Activated CD4-positive, alpha-beta T cell treated with anti-CD3 and anti-CD28 coated beads for 1 hour (primary cell): ENCODE measurements at places on chromosomes 3 and 15.

DNA sequence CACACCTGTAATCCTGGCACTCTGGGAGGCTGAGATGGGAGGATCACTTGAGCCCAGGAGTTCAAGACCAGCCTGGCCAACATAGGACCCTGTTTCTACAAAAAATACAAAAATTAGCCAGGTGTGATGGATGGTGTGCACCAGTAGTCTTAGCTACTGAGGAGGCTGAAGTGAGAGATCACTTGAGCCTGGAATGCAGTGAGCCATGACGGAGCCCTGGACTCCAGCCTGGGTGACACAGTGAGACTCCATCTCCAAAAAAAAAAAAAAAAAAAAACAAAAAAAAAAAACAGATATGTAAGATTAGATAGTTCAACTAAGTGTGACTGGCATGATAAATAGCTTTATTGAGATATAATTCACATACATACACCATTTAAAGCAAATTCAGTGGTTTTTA, 9.7 kb downstream of the RBSN start:
- DNase-seq, result no peak

DNA sequence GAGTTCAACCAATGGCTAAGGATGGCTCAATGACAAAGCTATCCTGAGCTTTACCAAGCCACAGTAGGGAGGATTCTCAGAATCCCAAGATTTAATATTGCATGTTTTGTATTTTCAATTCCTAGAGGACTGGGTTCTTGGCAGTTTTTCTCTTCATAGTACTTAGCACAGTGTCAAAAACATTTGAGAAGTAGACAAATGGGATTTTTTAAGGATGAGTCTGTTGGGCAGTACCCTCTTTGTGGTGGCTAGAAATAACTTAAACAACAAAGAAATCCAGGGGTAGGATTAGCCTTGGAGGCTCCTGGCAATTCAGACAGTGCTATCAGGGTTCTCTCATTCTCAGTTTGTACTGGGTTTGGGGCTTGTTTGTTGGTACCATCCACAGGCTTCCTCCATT, 212.8 kb upstream of the RORA start:
- DNase-seq, result no peak

GRCh38 chr3:15297608-15298350, 34.6 kb downstream of the SH3BP5 start:
- DNase-seq, result no peak

DNA sequence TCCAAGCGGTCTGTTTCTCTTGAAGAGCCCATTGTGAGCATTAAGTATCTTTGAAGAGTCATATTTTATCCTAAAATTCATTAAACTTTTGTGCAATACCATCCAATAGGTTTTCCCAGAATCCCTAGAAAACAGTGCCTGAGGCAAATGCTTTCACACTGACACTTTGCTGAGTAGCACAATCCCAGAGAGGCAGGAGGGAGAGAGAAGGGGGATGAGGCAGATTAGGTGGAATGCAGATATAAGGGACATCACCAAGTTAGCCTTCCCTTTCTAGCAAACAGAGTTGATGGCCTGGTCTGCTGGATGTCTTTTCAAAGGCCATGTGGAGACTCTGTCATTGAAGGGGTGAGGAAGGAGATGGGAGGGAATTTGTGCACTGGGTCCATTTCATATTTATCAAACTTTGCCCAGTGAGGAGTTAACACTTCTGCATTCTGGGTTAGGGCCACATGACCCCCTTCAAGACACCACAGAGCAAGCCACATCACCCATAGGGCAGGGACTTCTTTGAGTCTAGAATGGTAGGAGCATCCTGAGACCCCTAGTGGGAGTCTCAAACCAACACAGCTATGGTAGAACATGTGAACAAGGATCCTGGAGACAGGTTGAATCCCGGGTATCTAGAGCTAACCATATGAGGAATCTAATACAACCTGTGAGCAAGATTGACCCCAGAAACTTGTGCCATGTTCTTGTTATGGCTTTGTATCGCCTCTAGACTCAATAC, 32.0 kb upstream of the SEMA6D start:
- no peak for DNase-seq

DNA sequence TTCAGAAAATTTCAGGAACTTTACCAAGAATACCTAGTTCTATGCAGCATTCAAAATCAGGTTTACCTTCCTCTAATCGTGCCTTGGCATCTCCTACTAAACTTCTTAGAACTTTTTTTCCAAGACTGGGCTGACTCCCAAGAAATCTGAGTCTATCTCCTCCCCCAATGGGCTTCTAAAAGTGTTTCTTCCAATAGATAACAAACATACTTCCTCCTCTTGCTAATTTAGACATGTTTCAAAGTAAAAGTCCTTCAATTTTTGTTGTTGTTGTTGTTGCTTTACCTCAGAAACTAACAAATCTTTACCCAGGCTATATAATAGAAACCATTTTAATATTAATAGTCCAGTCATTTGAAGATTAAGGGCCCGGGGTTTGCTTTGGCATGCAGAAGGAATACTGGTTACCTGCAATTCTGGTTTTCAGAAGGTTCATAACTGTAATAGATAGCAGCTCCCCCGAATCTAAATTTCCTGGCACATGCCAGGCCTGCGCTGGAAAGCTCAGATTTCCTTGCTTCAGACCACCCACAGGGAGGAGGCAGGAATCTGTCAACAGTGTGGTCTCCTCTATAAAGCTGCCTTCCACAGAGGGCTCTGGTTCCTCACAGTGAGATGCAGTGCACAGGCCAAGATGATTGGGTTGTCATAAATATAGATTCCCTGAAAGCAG, 188.7 kb downstream of the THRB start:
- DNase-seq, result no peak

DNA sequence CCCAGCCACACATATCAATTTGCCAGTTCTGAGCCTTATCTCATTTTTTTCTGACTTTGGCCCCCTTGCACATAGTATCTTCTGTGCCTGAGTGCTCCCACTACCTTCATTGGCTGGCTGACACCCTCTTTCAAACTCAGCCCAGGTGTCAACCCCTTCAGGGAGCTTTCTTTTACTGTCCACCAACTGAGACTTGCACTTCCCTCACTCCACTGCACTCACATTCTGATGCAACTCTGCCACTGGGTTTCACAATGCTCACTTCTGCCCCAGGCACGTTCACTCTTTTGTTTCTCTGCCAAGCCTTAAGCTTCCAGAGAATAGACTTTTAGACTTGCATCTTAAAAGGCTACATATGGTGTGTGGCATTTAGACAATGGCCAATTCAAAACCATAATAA, 101.5 kb upstream of the CBLB start:
- DNase-seq, result no peak

- no peak for DNase-seq
These were observed 10.1 kb downstream of the GOLIM4 start for GRCh38 chr3:168085491-168086119.

- DNase-seq, result peak; percentile 30
These were observed 6.3 kb downstream of the LRRC31 start for GRCh38 chr3:169863458-169863899.

DNA sequence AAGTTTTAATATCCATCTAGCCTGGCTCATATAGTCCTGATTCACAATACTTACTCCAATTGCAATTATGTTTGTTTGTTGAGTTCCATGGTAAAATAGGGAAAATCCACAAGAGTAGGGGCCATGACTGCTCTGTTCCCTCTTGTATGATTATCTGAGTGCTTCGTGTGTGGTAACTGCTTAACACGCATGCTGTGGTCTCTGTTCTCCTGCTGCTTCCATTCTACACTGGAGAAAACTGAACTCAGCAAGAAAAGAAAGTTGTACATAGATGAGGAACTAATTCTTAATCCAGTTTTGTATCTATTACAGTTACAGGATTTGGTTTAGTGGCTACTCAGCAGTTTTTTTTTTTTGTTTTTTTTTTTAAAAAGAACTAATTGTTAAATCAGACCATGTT, 223.0 kb upstream of the SATB1 start:
- no peak for DNase-seq

DNA sequence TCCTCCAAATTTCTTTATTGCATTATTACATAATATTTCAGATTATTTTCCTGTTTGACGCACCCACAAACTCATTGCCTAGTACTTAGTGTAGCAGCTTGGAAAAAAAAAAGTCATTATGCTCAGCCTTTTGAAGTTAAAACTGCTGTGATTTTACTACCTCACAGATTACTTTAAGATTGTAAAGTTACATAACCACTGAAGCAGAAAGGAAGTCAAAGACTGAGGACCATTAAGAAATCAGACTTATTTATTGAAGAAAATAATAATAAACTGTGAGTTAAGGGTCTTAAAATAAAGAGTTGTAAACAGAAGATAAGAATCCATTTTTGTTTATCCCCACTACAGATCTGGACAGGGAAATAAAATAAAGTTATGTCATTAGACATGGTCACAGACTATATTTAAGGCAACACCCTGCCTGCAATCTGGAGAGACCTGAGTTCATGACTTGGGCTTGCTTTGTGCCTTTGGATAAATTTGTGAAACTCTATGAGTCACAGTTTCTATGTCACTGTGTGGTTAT, 212.1 kb upstream of the ROBO2 start:
- DNase-seq, result no peak

GRCh38 chr3:138148503-138148902, 16.3 kb upstream of the A4GNT start:
- no peak for DNase-seq

DNA sequence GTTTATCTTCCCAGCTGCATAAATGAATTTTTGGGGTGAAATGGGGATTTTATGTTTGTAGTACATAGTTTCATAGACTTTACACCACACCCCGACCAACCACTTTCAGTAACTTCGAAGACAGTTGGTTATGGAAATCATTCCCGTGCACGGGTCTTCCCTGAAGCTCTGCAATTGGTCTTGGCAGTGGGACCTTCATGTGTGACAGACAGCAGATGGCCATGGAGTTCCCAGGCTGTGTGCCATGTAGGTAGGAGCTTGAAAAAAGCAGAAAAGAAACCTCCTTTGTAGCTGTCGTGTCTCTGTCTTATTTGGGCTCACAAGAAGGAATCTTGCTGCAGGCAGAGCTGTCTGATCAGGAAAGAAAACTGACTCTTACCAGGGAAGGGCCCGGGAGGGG, 25.9 kb downstream of the EXOG start:
- DNase-seq, result no peak

DNA sequence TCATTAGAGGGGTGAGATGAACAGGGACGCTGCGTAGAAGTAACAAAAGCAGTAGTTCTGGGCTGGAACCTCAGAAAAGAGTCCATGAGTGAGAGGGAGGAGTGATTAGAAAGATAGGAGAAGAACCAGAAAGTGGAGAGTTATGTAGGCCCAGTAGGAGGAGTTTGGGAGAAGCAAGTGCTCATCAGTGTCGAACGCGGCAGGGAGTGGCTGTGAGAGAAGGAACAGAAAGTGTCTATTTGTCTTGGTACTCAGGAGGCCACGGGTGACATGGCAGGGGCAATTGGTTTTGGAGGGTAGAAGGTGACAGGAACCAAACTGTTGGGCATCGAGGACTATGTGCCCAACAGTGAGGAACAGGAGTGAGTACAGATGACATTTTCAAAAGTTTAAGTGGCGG, 1.3 kb upstream of the INSYN1 start:
- DNase-seq, result no peak

DNA sequence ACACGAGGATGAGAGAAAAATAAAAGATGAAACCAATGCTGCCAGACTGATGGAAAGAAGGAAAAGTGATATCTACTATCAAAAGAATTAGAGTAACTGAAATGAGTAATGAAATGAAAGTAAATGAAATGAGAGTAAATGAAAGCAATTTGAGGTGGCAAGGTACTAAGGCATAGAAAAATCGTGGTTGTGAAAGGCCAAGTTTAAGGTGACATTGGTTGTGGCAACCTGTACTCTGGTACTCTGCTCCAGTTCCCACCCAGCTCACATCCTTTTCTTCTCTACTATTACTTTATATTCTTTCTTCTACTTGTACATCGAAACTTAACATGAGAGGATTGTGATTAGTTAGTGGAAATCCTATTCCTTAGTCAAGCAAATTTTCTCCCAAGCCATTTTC, 10.1 kb downstream of the RFX7 start:
- no peak for DNase-seq

- DNase-seq, result no peak
These were observed 130.3 kb downstream of the MINAR1 start for GRCh38 chr15:79562403-79562815.

DNA sequence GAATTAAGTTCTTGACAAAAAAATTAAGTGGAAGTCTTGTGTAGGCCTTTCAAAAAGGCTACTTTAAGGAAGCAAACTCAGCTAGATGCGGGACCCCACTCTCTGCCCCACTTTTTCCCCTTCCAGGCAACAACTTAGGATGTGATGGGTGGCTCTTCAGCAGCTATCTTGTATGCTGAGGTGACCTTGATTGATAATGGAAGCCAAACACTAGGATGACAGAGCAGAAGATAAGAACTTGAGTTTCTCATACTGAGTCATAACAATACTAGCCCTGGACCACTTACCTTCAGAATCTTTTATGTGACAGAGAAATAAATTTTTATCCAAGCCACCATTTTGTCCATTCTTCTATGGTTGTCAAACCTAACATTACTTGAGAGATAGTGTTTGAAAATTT, 16.1 kb downstream of the PDCD10 start:
- no peak for DNase-seq

- no peak for DNase-seq
These were observed 195.7 kb downstream of the ZPLD1 start for GRCh38 chr3:102630531-102630930.

DNA sequence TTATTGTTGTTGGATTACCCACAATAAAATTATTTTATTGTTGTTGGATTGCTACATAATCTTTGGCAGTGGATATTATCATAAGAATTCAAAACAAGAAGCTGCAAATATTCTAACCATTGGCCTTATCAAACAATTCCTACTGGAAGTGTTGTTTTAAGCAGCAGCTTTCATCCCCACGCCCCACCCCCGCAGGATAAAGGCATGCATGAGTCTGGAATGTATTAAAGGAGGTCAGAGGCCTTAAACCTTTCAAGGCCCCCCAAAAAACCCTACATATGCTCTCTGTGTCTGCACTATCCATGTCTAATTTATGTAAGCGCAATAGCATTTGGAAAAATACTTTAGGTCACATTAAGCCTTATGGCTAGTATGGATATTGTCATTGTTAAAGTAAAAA, 23.1 kb downstream of the P3H2 start:
- DNase-seq, result no peak

DNA sequence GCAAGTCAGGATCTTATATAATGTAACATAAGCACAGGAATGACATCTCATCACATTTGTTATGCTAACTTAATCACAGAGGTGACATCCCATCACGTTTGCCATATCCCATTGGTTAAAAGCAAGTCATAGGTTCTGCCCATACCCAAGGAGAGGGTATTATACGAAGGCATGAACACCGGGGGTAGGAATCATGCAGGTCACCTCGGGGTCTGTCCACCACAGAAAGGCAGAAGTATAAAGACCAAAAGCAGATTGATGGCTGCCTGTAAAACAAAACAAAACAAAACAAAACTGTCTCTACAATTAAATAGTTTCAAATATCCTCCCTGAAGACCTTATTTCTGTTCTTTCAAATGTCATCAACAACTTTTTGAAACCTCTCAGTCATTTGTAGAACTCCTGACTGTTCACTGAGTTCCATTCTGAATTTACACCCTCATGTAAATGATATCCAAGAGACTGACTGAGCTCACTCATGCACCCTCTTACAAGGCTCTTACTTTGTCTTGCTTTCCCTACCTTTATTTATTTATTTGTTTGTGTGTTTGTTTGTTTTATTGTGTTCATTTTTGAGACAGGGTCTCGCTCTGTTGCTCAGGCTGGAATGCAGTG, 22.7 kb upstream of the ZNF639 start:
- DNase-seq, result no peak
